ENCODE measurements at places on chromosomes 3 and 15. TPM values are rescaled to one million over a fixed set of nuclear protein-coding genes. Genes with fewer than 3 reads are reported as not detected.

DNA sequence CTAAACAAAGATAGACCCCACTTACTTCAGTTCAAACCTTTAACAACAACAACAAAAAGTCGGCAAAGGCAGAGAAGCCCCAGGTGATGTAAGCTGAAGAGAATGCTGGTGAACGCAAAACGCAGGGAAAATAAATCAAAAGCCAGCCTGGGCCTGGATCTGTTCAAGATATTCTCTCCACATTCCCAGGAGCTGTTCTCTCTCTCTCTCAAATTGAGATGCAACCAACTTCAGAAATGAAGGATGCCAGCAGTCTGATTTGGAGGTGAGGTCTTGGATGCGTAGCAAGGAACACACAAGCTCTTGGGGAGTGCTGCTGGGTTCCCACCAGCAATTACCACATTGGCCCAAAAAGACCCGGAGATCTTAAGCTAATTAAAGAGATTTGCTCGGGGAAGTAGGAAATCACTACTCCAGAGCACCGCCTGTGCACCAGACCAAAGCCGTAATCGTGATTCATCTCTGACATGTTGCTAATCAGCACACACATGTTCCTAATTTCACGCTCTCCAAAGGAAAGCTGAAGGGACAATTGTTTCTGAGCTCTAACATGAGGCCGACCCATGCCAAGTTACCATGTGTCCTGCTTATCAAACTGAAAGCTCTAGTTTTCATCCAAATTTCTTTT lies 37.1 kb downstream of the IL17RD start:
- no peak for DNase-seq

DNA sequence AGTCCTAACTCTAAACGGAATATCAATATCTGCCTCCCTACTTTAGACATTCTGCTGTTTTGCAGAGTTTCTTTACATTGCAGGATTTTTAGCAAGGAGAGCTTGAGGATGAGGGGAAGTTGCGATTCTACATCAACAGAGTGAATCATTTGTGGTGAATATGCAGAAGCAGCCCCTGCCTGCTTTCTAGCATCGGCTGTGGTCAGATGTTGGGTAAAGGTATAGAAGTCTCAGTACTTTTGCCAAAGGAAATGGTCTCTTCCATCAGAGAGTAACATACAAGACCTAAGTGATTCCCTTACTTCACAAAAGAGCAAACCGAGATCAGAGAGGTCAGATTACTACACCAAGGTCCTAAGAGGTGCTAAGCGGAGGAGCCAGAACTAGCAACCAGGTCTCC lies 15.2 kb downstream of the ST3GAL6 start:
- DNase-seq = no peak

DNA sequence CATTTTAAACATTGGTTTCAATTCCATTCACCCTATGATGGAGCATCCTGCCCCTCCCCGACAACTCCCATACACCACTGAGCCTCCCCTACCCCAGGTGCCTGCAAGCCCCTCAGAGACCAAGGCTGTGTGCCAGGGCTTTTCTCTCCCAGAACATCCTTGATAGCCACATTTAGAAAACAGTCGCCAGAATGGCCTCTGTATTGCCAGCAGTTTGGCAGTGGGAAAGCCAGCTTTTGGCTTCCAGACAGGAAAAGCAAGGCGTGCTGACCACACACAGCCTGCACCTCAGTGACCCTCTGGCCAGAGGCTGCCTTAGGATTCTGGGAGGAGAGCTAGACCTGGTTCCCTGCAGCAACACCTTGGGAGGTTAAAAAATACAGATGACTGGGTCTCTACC lies 18.2 kb upstream of the HRH1 start:
- DNase-seq = no peak

- no peak for DNase-seq
These were observed 34.9 kb downstream of the PPP1R2 start for GRCh38 chr3:195508185-195508584.

DNA sequence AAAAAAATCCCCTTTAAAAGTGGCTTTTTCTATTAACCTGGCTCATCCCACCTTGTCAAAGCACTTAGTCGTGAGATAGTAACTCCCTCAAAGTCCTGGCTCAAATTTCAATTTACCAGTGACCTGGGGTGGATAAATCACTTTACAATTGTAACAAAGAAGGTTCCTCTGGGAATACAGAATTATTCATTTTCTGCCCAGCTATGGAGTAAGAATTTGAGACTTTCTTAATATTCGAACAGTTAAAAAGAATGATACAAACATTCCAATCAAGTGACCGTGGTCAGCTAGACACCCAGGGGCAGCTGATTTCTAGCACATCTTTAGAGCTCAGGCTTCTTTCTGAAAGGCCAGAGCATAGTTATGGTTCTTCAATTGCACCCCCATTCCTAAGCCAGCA lies 291.0 kb upstream of the TGFBR2 start:
- DNase-seq = no peak

GRCh38 chr15:67157521-67158252 lies 92.3 kb downstream of the SMAD3 start:
- no peak for DNase-seq

GRCh38 chr15:23416349-23417276 lies 30.4 kb downstream of the GOLGA6L2 start:
- no peak for DNase-seq

GRCh38 chr15:31362886-31363285 lies 36.3 kb downstream of the KLF13 start:
- no peak for DNase-seq

GRCh38 chr15:72318408-72318942 lies 1.5 kb downstream of the CELF6 start:
- no peak for DNase-seq

- no peak for DNase-seq
These were observed 174.0 kb upstream of the PRICKLE2 start for GRCh38 chr3:64399205-64399800.

PRR23C gene
- total RNA-seq = not detected

EXD1 gene
- total RNA-seq = not detected

FEZF2 gene
- not detected for total RNA-seq

SLC24A1 gene
- total RNA-seq = 2.3 TPM

All from Right ventricle myocardium inferior (tissue), 1 donor.